Activated naive CD8-positive, alpha-beta T cell treated with anti-CD3 and anti-CD28 coated beads, Interleukin-2, amount 50 U/mL, for 16 hours (primary cell): ENCODE measurements at places on chromosomes 6 and 20.

DNA sequence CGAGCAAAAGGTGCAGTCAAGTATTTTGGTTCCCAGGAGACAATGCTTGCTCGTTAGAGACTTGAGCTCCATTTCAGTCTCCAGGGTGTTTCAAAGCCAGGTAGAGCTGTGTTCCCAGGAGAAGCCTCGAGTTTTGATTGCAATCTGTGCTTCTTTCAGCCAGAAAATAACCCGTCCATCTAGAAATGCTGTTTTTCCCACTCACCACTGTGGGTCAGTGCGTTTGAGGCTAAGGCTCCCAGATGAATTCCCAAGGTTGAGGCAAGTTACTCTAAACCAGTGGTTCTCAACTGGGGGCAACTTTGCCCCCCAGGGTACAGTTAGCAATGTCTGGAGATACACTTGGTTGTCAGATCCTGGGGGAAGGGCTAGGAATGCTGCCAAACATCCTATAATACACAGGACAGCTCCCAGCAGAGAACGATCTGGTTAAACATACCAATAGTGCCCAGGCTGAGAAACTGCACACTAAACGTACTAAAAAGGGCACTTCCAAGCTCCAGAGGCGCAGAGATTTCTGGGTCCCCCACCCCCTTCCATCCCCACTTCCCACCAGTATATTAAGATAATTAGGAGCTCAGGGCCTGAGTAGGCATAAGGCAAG, 13.8 kb downstream of the BMP7 start:
- DNase-seq, result no peak

- no peak for DNase-seq
Observed at GRCh38 chr6:31972709-31973350, 892 bp upstream of the DXO start.

DNA sequence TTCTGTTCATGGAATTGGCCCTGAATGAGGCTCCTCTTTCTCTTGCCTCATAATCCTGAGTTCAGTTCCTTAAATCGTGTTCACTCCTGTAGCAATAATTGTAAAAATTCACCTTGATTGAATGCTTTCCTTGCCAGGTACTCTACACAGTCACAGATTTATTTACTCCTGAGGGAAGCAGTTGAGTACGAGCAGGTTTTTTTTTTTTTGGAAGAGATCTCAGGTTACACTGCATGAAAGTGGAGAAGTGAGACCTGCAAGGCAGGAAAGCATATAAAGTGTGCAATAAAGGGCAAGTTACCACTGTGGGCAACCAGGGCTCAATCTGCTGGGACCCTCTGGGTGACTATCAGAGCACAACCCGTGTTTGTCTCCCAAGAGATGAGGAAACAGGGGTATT, 93.0 kb upstream of the DOK5 start:
- no peak for DNase-seq

- no peak for DNase-seq
Observed at GRCh38 chr6:162219266-162219665, 508.3 kb downstream of the PRKN start.

DNA sequence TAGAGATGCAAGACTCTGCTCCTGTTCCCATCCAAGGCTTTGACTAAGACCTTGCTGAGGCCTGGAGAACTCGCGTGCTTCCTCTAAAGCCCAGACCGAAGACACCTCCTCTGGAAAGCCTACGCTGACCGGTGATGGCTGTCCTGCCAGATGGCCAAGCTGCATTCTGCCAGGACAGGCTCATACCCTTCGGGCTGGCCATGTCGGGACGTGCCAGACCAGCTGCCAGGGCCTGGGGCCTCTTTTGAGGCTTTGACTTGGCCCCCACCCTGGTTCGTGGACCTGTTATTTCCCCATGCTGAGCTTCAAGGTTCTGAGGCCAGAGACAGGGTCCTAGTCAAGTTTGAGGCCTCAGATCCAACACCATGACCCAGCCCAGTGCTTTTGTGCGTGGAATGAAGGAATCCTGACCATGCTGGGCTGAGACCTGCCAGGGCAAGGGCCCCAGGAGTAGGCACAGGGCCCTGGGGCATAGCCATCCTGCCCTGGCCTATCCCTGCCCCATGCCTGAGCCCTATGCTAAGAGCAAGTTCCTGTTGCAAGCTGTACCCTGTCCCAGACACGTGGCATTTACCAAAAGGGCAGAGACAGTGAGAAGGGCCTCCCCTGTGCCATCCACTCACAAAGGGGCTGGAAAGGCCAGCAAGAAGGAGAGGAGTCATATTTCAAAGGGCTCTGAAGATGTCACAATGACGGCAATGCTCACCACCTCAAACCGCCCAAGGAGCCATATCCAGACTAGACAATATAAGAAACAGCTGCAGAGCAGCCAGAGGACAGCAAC, 42.8 kb downstream of the MRPL14 start:
- no peak for DNase-seq

- no peak for DNase-seq
Observed at GRCh38 chr6:113017353-113017752, 670.2 kb downstream of the RFPL4B start.

DNA sequence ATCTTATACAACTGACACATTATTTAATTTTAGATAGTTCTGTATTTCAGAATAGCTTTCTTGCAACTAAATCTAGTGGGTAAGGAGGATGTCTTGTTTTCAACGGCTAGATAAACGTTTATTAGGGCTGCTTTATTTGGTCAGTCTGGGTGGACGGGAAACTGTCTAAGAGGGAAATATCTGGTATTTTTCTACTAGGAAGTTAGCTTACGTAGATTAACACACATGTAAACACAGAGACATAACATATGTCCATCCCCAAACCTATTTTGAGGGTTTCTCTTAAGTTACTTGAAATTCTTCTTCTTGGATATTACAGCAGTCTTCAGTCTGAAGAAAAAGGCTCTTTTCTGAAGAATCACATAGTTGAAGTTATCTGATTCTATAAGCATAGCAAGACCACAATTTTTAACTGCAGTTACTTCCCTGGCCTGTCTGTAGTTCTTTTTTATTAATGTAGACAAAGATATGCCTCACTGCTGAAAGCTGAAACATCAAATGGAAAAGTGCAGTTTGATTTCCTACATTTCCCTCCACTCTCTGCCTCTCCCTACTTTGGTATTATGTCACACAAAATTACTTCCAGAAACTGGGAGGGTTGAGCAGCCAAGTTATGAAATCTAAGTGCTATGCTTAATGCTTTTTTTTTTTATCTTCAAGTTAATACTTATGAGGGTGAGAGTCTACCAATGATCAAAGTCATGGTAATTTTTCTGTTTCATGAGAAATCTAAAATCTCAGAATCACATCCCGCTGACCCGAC, 37.4 kb downstream of the PLAGL1 start:
- no peak for DNase-seq

DNA sequence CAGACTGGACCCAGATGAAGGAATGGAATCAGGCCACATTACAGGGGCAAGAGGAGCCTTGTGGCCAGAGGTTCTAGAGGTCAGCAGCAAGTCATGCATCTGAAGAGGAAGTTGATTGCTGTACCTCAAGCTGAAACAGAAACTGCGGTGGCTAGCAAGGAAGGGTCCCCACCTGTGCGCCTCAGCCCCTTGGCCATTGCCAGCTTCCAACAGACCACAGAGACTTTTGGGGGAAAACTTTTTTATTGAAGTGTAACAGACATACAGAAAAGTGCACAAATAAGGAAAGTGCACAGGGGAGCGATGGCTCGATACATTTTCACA, 26.8 kb upstream of the SLC9A8 start:
- no peak for DNase-seq

DNA sequence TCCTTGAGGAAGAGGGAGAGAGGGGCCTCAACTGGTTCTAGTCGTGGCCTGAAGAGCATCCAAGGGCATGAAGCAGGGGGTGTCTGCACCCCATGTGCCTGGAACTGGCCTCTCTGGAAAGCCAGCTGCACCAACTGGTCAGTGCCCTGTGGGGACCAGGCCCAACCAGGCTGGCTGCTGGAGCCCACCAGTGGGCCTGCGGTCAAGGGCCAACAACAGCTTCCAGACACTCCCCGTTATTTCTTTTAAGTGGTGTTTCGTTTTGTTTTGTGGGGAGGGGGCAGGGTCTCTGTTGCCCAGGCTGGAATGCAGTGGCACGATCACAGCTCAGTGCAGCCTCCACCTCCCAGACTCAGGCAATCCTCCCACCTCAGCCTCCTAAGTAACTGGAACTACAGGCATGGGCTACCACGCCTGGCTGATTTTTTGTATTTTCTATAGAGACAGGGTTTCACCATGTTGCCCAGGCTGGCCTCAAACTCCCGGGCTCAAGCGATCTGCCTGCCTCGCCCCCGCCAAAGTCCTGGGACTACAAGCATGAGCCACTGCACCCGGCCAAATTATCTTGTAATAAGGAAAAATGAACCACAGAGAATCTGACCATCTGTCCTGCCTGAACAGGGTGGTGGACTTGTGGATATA, 11.9 kb upstream of the C20orf144 start:
- DNase-seq, result no peak

DNA sequence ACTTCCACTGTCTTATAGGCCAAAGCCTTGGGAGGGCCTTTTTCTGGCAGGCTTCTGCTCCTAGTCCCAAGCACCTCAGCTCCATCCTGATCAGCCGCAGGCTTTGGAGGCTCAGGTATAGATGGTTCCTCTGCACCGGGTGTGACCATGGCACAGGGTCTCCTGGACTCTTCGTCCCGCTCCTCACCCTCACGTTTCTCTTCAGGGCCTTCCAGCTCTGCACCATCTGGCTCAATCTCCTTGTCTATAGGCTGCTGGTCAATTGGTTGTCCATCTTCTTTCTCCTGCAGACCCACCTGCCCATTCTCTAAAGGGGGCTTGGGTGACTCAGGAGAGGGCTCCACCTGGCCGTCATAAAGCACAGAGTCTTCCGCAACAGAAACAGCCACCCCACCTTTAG, 37.0 kb downstream of the BFSP1 start:
- no peak for DNase-seq

DNA sequence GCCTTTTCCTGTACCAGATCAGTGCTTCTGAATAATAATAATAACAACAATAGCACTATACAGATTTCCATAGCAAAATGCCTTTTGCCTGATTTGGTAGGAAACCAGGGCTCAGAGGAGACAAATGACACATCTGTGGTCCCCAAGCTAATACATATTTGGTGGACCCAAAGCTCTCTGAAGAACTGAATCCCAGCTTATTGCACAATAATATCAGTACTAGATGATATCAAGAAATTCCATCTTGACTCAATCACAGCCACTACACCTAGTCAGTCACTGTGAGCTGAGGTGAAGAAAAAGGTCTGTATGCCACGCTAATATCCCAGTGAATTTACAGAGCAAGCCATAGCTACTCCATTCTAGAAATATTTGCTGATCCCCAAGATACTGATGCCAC, 270.6 kb upstream of the RIN2 start:
- no peak for DNase-seq

DNA sequence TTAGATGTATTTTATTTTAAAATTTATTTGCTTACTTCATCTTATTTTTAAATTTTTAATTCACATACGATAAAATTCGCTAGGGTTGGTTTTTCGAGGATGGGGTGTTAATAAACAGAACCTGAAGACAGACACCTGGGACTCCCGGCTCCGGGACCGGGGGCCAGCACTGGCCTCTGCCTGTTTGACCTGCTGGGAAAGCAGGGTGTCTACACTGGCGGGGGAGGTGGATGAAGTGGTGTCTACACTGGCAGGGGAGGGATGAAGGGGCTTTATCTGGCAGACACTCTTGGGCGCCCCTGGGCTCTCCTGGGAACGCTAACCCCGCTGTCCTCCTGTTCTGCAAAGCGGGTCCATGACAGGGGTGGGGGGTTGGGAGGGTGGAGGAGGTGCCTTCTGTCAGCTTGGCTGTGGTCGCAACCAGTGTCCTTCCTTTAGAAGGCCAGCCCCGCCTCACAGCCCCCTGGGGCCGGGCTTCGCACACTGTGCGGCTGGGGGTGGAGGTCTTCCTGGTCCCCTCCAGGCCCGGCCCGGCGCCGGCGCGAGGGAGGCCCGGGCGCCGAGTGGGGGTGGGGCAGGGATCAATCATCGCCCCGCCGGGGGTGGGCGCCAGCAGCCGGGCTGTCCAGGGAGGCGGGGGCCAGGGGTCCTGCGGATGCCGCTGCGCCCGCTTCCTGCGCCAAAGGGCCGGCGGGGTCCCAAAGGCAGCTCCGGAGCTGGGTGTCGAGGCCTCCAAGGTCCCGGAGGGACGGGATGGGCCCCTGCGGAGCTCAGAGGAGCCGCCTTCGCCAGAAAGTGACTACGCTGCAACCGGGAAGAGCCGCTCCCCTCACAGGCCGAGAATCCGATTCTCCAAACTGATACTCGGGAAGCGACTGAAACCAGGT, 1.8 kb downstream of the GATA5 start:
- no peak for DNase-seq

- no peak for DNase-seq
Observed at GRCh38 chr6:5084781-5085647, at the start of gene PPP1R3G. Gene PPP1R3G, plus strand, starts transcription at chr6:5085341. Its CDS starts 145 bp downstream, at chr6:5085486.

DNA sequence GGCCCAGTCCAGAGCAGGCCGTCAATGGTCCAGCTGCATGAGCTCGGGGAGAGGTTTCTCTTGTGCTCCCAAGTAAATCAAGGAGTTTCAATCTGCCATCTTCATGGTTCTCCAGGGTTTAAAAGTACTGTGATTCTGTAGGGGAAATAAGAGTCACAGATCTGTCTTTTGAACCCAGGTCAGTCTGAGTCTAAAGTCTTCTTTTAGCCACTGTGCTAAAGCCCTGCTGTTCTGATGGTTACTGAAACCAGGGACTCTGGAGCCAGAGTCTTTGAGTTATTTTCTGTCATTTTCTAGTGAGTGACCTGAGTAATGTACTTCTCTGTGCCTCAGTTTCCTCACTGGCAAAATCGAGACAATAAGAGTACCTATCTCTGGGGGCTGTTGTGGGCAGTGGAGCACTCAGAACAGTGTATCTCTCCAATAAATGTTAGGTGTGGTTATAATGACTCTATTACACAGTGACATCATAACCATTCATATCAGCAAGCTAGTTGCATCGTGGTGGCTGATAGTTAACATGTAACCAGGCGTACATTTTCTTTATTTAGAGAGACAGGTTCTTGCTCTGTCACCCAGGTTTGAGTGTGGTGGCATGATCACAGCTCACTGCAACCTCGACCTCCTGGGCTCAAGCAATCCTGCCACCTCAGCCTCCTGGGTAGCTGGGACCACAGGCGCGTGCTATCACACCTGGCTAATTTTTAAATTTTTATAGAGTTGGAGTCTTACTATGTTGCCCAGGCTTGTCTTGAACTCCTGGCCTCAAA, 74.6 kb upstream of the KCNG1 start:
- DNase-seq, result no peak

- no peak for DNase-seq
Observed at GRCh38 chr6:27478141-27478705, 5.3 kb upstream of the ZNF184 start.

DNA sequence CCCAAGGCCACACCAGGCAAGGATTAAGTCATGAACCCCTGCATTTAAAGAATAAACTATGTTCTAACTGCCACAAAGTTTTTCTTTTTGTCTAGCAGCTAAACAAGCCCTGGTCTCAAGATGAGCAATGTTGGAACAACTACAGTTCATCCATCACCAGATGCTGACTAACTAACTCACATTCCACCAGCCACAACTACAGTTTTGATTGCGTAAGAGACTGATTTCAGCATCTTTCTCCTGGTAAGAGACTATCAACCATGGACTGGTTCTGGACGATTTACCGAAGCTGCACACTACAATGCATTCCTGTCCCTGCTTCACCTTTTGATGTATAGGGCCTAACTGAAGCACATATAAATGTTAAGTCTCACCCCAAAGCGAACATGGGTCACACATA, 43.0 kb downstream of the F13A1 start:
- no peak for DNase-seq

- DNase-seq, result no peak
Observed at GRCh38 chr6:148273962-148274752, 68.5 kb upstream of the SASH1 start.
